Vagina (tissue), 2 donors: ENCODE measurements at places on chromosomes 16 and 17. TPM values are rescaled to one million over a fixed set of nuclear protein-coding genes. Genes with fewer than 3 reads are reported as not detected.

The TNFSF13 gene
- total RNA-seq = 20.1 TPM

The SLC46A1 gene
- total RNA-seq = 13.8 TPM

The C16orf46 gene
- total RNA-seq = 1.2 TPM

The TAX1BP3 gene
- total RNA-seq = 78.1 TPM

The TRIM47 gene
- 63.3 TPM for total RNA-seq

The TBC1D3 gene
- not detected for total RNA-seq
